ENCODE measurements at places on chromosomes 7 and 10.

- DNase-seq = no peak
These were observed 293.3 kb downstream of the ADRA2A start for GRCh38 chr10:111370101-111370500.

- no peak for DNase-seq
These were observed 81.4 kb downstream of the NRBF2 start for GRCh38 chr10:63214571-63214970.

- no peak for DNase-seq
These were observed 1.5 kb upstream of the MIOS start for GRCh38 chr7:7565018-7565680.

GRCh38 chr10:117166418-117167345 lies 28.6 kb upstream of the VAX1 start:
- DNase-seq = no peak

DNA sequence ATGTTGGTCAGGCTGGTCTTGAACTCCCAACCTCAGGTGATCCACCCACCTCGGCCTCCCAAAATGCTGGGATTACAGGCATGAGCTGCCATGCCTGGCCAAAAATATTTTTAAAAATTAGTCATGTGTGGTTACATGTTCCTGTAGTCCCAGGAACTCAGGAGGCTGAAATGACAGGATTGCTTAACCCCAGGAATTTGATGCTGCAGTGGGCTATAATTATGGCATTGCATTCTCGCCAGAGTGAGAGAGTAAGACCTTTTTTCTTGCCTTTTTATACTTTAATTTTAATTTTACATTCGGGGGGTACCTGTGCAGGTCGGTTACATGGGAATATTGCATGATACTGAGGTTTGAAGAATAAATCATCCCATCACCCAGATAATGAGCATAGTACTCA lies 86.6 kb upstream of the ZNF92 start:
- no peak for DNase-seq

DNA sequence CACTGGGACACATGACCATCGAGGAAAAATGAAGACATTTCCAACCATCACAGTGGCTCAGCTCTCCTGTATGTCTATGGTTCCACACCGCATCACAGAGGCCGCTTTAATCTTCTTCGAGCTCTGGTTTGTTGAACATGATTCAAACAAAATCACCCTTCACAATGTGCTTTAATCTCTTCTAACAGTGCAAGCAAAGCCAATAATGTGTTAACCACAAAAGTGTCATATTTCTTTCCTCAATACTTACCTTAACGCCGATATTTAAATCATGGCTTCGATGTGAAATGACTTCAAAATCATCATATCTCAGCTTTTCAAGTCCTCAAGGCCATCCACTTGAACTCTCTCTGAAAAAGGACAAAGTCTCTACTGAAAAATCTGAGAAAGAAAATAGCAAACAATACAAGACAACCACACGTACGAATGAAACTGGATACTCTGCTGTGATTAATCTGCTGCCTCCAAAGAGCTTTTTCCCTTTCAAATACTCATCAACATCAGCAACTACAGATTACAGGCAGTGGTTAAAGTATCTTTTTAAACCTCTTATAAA lies 23.0 kb upstream of the SVIL start:
- DNase-seq = no peak

DNA sequence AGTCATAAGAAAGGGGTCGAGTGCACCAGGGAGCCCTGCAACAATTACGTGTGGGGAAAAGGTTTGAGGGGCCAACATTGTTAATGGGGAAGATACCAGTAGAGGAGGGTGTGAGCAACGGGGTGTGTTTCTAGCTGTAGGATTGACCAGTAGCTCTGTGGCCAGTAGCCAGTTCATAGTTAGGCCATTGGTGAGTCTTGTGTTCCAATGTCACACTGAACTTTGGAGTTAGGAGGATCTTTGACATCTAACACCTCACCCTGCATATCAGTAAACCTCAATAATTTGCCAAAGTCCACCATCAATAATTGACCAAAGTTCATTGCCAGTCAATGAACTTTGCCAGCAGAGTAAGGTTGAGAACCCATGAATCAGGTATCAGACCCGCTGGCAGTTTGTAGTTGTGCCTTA lies 168.8 kb downstream of the CPED1 start:
- DNase-seq = no peak
